ENCODE measurements at places on chromosomes 4 and X. TPM values are rescaled to one million over a fixed set of nuclear protein-coding genes. Genes with fewer than 3 reads are reported as not detected.
A peak's percentile ranks its signal among the peaks of the same experiment; 100 is the strongest.

OTUD6A gene
- total RNA-seq, result 0.17 TPM

PHF8 gene
- 47.5 TPM for total RNA-seq

NPY1R gene
- 7.4 TPM for total RNA-seq

SMPX gene
- 0.70 TPM for total RNA-seq

SUPT20HL1 gene
- total RNA-seq, result not detected

TLL1 gene
- 0.39 TPM for total RNA-seq

FHDC1 gene
- 21.6 TPM for total RNA-seq

TBC1D19 gene
- total RNA-seq, result 4.3 TPM

C4orf50 gene
- total RNA-seq, result 0.19 TPM

DNA sequence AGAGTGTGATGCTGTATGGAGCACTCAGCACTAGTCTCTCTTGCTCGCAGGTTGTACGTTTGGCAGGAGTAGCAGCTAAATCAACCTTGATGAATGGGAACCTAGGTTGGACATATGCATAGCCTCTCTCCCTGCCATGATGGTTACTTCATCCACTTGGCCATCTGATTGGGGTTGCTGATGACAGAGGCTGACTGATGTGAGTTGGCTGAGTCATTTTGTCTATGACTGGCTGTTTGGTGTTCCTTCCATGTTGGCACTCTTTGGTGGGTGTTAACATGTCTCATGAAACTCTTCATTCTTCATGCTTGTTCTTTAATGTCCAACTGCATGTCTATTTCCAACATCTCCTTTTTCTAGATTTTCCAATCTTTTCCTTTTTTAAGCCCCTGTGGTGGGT lies 31.6 kb upstream of the SPARCL1 start:
- no peak for DNase-seq

GRCh38 chr4:164383358-164384220 lies 370.3 kb upstream of the SMIM31 start:
- DNase-seq, result peak; percentile 78

GRCh38 chr4:52979020-52979419 lies 116.9 kb downstream of the RASL11B start:
- peak; percentile 38 for DNase-seq

DNA sequence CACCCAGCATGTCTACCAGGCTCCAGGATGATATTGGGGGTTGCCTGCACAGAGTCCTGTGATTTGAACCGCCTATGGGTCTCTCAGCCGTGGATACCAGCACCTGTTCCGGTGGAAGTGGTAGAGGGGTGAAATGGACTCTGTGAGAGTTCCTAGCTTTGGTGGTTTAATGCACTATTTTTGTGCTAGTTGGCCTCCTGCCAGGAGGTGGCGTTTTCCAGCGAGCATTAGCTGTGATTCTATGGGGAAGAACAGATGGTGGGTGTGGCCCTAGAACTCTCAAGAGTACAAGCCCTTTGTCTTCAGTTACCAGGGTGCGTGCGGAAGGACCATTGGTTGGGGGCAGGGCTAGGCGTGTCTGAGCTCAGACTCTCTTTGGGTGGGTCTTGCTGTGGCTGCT lies 316.9 kb upstream of the AMOT start:
- peak; percentile 22 for DNase-seq

DNA sequence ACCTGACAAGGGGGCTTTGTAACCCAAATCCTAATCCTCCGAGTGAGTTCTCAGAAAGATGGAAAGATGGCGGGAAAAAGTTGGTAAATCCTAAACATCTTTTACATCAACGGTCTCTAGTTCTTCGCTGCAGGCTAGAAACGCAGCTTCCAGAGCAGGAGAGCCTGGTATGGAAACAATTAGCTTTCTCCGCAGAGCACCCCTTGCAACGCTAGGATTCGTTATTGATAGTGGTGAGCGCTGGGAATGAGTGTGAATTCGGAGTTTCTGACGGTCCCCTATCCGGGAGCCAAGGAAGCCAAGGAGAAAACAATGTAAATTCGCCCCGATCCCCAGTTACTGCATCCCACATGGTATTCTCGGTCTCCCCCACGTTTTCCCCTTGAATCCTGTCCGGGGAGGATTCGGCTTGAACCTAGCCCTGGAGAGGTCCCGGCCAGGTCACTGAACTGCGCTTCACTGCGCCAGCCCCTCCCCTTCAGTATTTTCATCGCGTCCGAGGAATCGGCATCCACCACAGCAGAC lies 4.7 kb upstream of the NEUROG2 start:
- DNase-seq, result peak; percentile 70

DNA sequence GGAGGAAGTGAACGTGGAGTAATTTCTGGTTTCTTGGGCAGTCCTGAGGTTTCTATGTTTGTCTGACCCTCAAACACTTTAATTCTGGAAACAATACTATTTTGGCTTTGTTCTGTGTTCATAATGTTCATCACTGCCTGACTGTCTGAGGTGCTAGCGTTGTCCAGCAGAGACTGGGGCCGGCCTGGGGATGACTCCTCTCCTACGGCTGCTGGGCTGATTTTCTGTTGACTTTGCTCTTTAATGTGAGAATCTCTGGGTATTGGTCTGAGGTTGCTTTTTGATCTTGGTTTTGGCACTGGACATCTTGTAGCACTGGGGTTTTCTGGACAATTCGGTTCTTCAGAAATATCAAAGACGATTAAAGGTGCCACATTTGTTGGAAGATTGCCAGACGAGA lies 75.8 kb downstream of the RPS3A start:
- DNase-seq, result no peak

- DNase-seq, result peak; percentile 75
These were observed 138.9 kb upstream of the INPP4B start for GRCh38 chr4:142984871-142985585.

- no peak for DNase-seq
These were observed 278.1 kb downstream of the NKX6-1 start for GRCh38 chr4:84220990-84221389.

DNA sequence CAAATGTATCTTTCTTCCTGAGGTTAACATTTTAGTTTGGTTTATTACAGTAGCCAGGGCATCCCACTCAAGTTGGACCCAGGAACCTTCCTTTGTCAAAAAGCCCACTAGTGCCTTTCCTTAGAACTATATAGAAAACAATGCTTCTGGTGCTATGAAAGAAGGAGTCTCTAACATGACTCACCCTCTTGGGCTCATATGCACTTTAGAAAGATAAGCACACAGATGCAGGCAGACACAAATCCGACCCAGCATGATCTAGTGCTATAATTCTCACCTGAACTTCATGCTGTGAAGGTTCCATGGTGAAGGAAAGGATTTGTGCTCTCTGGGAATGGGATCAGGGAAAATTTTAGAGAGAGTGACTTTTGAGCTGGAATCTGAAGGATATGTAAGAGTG lies 289.4 kb downstream of the ANKRD50 start:
- DNase-seq, result no peak

DNA sequence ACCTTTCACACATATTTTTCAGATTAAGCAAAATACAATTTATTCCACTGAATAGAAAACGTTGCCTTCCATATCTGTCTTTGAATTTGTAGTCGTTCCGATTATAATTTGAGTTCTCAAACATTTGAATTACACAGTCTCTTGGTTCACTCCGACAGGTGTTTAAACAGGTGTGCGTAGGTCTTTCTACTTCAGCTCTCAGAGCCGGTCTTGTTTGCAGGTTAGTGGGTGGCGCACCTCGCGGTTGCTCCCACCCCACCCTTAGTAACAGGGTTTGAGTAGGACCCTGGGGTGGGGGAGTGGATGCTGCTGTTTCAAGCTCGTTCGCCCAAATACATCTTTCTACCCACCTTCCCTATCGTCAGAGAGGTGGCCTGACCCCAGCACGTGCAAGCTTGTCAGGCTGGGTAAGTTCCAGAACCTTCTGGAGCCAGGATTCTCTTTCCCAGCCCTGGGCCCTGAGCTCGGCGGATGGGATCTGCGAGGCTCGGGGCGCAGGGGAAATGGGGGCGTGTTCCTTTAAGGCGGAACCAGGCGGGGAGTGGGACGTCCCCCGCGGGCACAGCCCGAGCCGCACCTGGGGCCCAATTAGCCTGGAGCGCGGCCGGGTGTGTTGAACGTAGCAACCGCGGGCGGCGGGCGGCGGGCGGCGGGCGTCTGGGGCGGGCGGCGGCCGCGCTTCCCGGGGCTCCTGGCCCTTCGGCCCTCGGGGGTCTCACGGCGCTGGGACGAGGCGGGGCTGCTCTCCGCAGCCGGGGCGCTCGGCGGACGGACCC lies at the start of gene FAM149A:
TSS of gene FAM149A (plus strand) at position 591 of the 776 bp plus-strand sequence.
- DNase-seq, result peak; percentile 83

DNA sequence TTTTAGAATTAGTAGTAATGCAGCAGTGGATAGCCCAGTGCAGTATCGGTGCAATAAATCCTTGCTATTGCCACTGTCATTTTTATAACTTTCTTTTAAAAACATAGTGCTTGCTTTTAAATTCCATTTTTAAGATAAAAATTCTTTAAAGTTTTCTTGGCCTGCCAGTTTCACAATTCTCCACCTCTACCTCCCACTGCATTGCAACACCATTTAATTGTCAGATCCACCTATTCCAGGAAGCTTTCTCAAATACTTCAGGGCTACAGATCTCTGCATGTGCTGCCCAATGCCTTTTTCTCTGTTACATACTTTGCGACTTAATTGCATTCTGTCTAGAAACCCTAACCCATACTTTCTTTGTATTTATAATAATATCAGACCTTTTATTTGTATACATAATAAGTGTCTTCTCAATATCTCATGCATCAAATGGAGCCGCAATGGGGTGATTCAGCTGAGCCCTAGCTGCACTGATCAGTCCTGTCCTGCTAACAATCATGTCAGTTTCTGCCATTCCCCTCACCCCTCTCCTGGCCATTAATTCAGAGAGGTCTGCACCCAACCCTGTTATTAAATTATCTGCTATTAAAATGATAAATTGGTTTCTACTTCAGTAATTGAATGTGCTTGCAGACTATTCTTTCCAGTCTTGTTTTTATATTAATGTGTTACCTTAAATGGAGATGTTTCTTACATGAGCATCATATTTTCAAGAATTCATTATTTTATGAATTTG lies 193.1 kb downstream of the SLIT2 start:
- DNase-seq, result no peak

- no peak for DNase-seq
These were observed 12.8 kb downstream of the CLDN2 start for GRCh38 chrX:106932960-106933537.

DNA sequence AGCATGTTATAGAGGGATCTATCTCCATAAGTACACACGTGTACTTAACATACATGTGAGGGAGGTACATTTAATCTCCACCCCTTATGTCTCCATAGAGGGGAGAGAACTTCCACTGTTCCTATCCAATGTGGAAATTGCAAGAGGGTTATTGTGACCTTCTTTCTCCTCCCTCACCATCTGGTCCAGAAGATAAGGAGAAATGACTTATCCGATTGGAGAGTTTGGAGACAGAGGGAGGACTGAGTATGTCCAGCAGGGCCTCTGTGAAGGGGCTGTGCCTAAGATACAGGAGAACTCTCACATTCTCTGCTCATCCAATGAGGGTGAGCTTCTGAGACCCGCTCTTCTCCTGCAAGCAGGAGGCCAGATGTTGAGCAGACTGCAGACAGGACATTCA lies 113.1 kb downstream of the QDPR start:
- DNase-seq, result no peak

- DNase-seq, result no peak
These were observed 27.4 kb upstream of the SOD3 start for GRCh38 chr4:24768006-24768405.

GRCh38 chr4:144300616-144301015 lies 160.1 kb upstream of the GYPA start:
- DNase-seq, result no peak

GRCh38 chr4:72107456-72107855 lies 75.7 kb downstream of the NPFFR2 start:
- no peak for DNase-seq
